ENCODE measurements at places on chromosomes 5 and 9.

DNA sequence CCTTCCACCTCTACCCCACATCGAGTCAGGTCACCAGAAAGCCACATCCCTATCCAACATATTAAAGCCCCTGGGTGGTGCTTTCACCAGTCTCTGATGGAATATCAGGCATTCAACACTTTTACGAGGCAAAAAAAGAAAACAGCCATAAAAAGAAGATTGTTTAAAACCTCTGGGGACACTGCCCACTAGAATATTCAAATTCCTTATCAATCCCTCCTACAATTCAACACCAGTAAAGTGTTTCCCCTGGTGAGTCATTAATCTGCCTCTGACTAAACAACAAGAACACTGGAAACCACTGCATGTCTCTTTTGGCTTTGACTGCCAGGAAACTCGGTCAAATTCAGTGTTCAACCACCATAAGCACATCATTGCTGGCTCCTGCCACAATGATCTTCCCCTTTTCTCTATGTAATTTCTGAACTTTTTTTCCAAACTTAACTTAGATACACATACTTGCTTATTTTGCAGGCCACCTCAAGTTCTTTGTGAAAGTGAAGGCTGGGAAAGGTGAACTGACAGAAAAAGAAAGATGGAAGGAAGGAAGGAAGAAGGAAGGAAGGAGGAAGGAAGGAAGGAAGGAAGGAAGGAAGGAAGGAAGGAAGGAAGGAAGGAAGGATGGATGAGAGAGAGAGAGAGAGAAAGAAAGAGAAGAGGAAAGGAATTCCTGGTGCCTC, 105.3 kb downstream of the PAX5 start:
- DNase-seq: no peak

- no peak for DNase-seq
Measured at GRCh38 chr5:82044010-82044409, 72.2 kb downstream of the ATG10 start.

- DNase-seq: no peak
Measured at GRCh38 chr9:8637626-8638025, 838.0 kb upstream of the DMAC1 start.

GRCh38 chr5:14715481-14715880, 51.0 kb downstream of the OTULIN start:
- no peak for DNase-seq

- no peak for DNase-seq
Measured at GRCh38 chr5:14355391-14355790, 212.2 kb downstream of the TRIO start.

- no peak for DNase-seq
Measured at GRCh38 chr5:154165886-154166285, 24.6 kb upstream of the GALNT10 start.

GRCh38 chr9:6079386-6079785, 64.0 kb upstream of the RANBP6 start:
- no peak for DNase-seq

DNA sequence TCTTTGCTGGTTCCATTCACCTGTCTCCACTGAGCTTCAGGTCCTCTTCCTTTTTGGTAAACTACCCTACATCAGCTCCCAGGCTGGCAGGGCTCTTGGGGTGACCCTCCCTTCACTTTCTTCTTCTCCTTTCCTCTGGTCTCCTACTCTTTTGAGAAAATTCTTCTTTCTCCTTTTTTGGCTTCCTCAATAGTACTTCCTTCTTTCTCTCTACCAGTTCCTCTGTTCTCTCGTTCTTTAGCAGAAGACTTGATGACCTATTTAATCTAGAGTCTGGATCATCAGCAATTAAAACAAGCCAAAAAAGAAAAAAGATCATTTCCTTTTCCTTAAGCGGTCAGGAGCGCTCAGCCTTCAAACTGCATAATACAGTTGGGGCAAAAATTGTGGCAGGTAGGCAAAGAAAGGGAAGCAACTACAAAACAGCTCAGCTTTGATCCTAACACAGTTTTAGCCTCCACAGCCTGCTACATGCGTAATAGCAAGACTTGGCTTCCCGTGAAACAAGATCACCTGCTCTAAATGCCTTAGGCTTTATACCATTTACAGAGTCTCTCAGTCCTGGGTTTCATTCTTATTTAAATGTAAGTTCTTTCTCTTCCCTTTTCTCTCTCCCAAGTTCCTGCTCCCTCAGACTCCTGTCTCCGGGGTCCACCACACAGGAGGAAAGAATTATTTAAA, 14.0 kb upstream of the GSN start:
- no peak for DNase-seq

DNA sequence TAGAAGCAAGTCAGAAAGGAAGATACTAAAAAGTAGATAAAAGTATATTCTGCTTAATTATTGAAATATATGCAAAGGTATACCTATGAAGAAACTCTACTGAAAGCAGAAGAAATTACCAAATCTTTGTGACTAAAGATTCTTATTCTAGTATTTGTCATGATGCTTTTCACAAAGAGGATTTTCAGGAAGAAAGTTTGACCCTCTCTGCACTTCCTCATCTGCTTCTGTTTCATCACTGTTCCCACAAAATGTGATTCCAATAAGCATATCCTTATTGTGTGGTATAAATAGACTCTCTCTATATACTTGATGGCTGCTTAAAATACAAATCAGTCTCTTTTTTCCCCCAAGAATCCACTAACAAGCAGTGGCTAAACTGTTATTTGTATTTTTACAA, 2139.6 kb upstream of the ACO1 start:
- DNase-seq: no peak

Data from stimulated activated CD4-positive, alpha-beta T cell treated with anti-CD3 and anti-CD28 coated beads, Interleukin-1b, Interleukin-23, amount 100 ng/mL, for 1 hour (primary cell).